ENCODE measurements at places on chromosomes 13 and 19.

DNA sequence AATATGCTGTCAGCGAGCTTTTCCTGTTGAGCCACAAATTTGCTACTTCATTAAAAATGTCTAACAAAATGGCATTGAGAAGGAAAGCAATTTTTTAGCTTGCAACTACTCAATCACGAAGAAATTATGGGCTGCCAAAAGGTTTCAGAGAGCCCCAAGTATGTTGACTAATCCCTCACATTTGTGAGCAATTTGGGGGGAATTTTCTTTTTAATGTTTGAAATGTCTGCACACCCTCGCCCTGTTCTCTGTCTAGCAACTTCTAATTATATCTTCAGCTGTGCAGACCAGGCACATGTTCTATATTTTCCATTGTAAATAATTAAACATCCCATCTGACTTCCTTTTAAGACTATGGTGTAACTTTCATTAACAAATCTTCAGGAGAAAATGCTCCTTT is 192.9 kb downstream of the DCT start:
- DNase-seq, result no peak

DNA sequence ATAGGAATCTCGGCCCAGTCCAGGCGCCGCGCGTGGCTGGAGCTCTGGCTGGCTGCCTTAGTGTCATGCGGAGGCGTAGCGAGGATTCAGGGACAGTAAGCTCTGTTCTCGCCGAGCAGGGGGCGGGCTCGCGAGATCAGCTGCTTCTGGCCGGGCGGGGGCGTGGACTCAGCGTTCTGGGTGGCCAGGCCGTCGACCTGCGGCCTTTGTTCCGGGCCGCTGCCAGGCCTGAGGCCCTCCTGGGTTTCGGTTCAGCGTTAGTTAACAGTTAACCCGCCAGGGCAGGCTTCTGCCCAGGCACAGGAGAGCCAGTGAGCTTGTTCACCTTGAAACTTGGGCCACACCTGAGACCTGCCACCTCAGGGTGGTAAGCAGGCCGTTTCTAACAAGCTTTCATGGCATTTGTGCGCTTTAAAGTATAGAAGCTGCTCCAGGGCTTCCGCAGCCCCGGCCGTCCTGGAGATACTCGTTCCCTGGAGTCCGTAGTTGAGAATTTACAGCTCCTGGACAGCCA is 332.2 kb upstream of the SGCG start:
- DNase-seq, result no peak

- DNase-seq, result no peak
Observed at GRCh38 chr13:79659121-79659521, 178.2 kb downstream of the NDFIP2 start.

DNA sequence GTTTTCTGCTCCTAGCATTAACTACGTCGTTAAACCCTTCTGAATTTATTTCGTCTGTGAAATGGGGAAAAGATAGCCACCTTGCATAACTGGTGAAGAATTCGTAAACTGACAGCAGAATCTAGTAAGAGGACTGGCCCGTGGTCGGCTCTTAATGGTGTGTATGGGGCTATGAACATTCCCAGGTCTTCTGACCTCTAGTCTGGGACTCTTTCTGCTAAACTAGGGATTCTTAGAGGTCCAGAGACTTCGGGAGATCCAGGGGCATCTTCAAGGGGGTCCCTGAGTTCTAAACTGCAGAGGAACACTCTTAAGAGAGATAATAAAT is 231.1 kb upstream of the SERP2 start:
- no peak for DNase-seq

DNA sequence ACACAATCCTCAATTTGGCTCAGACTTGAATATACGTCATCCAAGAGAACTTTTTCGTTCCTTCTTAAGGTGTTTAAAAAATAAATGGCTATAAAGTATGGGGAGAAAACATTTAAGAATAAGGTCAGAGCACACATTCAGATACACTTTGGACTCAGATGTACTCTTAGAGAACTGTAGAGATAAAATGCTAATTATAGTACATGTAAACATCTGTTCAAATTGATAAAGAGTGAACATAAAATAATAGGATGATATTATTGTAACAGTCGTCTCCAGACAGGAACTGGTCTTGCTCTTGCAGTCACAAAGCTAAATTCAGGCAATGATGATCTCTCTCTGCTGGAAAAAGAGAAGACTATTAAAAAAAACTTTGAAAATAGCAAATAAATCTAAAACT is 91.4 kb downstream of the RBM26 start:
- no peak for DNase-seq

DNA sequence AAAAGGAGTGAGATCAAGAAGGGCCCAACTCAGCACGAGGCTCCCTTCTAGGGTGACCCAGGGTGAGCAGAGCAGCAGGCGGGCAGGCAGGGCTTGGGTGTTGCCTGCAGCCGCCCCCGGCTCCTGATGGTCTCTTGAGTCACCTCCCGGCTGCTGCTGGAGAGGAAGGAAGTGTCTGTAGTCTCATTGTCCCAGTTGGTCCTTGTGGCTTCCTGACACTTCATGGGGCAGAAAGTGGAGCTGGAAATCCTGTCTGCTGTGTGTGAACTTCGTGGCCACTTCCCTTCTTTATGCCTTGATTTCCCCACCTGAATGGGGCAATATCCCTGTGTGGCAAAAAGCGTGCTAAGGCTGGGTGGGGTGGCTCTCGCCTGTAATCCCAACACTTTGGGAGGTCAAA is 2.5 kb downstream of the MAP1S start:
- no peak for DNase-seq

DNA sequence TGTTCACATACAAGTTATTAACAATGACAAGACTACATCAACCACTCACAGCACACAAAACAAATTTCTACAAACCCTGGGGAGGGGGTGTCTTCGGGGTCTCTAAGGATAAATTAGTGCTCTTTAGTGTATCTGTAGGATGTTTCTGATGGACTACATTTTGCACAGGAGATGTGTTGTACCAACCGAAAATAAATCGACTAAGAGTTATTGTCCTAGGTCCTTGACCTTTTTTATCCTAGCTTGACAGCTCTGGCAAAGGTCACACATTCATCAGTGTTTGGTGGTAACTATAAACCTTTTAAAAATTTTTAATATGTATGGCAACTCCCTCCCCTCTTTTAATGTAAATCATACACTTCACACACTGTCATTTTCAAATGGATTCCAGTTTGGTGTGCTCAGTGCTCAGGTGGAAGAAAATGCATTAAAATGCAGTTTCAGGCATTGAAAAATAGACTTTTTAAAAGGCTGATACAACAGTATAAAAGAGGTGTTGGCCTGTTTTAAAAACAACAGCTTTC is 7.7 kb downstream of the ZIC5 start:
- no peak for DNase-seq

Data from activated gamma-delta T cell treated with Interleukin-2 at 50 U/mL for 16 hours (primary cell).